ENCODE measurements at places on chromosomes 13 and 19.

- H3K27ac ChIP-seq: no peak overlapping the region
- no peaks in the 10 kb centered on the region for H3K4me1 ChIP-seq
- H3K4me3 ChIP-seq: no peak overlapping the region
- DNase-seq: no peak
Measured at GRCh38 chr13:44409595-44409994, 36.0 kb downstream of the SERP2 start.

DNA sequence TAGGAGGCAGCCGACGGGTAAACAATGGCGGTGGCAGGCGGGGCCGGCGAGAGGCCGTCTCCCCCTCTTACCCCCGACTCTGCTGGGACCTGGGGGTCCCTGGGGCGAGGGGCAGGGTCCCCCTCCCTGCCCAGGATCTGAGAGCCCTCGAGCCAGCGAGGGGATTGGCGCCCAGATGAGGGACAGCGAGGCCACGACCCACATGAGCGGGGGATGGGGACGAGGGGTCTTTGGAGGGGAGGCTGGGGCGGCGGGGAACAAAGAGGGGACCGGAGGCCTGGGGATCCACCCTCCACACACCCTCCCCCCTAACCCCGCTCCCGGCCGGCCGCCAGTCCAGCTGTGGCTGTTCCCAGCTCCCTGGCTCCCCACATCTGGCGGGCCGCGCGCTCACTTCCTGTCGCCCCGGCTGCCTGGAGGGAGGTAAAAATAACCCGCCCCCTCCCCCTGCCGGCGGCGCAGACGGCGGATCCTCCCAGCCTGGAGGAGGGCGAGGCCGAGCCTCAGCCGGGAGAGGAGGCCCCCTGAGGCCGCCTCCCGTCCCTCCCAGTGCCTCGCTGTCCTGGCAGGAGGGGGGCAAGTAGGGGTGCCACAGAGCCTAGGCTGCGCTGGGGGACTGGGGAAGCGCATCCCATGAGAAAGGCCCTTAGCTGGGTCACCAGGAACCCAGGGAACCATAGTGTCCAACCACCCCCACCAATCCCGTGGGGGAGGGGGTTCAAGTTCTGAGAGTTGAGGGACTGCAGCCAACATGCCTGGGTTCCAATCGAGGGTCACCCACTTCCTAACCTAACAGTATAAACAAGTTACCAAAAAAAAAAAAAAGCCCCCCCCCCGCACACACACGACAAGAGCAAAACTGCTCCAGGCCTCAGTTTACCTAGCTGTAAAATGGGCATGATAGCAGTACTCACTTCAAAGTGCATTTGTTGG lies 29.3 kb upstream of the NANOS3 start:
- H3K4me3 ChIP-seq: peak overlapping the region; percentile 62
- peaks cover 74% of the 10 kb centered on the region for H3K4me1 ChIP-seq
- no peaks in the 10 kb centered on the region for H3K27me3 ChIP-seq
- DNase-seq: peak; percentile 98

DNA sequence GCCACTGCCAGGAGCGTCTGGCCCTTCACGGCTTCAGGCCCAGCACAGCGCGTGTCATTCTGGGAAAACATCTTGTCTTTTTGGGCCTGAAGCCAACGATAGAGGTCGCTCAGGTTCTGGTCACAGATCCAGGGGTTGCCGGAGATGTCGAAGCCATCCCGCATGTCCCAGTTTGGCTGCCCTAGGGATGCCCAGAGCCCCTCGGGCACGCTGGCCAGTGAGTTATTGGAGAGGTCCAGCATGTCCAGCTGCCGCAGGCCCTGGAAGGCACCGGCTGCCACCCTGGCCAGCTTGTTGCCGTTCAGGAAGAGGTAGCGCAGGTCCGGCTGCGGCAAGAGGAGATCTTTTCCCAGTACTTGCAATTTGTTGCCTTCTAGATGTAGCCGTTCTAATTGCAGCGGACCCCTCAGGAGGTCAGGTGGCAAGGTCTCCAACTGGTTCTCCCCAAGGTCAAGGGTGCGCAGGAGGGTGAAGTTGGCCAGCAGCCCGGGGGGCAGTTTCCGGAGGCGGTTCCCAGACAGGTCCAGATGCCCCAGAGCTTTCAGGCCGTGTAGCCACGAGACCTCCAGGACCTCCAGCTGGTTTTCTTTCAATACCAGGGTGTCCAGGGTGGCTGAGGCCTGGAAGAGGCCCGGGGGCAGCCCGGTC lies 1.8 kb downstream of the LRG1 start:
- H3K4me3 ChIP-seq: no peak overlapping the region
- H3K4me1 ChIP-seq: peaks cover 25% of the 10 kb centered on the region
- DNase-seq: no peak
- no peaks in the 10 kb centered on the region for H3K36me3 ChIP-seq

DNA sequence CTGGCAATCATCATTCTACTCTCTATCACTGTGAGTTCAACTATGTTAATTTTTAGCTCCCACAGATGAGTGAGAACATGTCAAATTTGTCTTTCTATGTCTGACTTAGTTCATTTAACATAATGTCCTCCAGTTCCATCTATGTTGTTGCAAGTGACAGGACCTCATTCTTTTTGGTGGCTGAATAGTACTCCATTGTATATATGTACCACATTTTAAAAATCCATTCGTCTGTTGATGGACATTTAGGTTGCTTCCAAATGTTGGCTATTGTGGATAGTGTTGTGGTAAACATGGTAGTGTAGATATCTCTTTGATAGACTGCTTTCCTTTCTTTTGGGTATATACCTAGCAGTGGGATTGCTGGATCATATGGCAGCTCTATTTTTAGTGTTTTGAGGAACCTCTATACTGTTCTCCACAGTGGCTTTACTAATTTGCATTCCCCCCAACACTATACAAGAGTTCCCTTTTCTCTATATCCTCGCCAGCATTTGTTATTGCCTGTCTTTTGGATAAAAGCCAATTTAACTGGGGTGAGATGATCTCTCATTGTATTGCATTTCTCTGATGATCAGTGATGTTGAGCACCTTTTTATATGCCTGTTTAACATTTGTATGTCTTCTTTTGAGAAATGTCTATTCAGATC lies 124.1 kb downstream of the PCCA start:
- no peak overlapping the region for H3K4me3 ChIP-seq
- DNase-seq: no peak
- H3K4me1 ChIP-seq: no peaks in the 10 kb centered on the region
- H3K27ac ChIP-seq: no peak overlapping the region

DNA sequence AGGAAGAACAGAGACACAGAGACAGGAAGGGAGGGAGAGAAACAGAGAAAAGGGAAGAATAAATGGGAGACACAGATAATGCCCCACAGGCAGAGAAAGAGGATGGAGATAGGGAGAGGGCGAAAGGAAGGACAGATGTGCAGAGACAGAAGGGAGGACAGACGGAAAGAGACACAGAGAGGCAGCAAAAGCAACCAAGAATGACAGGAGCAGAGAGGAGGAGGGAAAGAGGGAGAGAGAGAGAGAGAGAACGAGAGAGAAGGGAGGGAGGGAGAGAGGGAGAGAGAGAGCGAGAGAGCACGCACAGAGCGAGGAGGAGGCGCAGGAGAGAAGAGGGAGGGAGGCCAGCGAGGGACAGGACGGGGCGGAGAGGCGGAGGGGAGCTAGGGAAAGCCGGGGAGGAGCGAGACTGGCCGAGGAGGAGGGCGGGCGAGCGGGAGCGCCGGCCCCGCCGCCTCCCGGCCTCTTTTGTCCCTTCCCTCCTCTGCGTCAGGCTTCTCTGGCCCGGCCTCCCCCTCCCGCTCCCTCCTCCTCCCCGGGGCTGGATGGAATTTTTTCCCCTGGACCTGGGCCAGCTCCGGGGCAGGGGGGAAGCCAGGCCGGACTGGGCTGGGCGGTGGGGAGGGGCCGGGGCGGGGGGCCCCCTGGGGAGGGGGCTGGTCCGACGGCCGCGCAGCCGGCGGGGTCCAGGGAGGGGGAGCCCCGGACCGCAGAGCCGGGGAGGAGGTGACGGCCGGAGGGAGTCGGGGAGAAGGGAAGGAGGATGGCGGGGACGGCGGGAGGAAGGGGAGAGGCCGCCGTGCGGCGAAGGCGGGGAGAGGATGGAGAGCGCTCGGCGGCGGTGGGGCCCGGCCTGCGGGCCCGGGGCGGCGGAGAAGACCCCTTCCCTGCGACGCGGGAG lies 4.2 kb upstream of the SPACA6 start:
- no peaks in the 10 kb centered on the region for H3K27me3 ChIP-seq
- DNase-seq: peak; percentile 94
- no peaks in the 10 kb centered on the region for H3K36me3 ChIP-seq
- peak overlapping the region; percentile 94 for H3K27ac ChIP-seq
- peaks cover 29% of the 10 kb centered on the region for H3K4me1 ChIP-seq
- H3K4me3 ChIP-seq: peak overlapping the region; percentile 99

Measured in heart left ventricle (tissue), 16 donors.